Hepatic stellate cell (primary cell): ENCODE measurements at places on chromosomes 4 and X.
A peak's percentile ranks its signal among the peaks of the same experiment; 100 is the strongest.

DNA sequence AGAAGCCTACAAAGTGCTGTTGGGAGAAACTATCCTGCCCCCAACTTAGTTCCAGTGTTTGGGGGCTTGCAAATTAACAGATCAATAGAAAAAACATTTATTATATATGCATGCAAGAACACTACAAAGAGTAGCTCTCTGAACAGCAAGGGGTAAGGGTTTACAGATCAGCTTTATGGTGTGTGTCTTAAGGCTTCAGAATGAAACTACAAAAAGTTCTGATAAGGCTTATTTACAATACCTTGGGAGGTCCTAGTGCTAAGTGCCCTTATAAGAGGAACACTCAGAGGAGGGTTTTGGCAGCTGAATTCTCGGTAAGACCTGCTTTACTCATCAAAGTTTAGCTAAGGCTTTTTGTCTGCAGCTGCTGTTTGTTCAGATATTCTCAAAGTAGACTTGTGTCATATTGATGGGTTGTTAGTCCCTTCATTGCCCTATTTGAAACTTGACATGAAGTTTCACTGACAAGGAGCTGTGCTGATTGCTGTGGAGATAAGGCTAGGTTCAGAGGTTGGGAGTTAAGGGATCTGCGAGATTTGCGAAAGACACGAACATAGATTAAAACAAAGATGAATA is 7.7 kb downstream of the ERVMER34-1 start:
- no peak for DNase-seq

DNA sequence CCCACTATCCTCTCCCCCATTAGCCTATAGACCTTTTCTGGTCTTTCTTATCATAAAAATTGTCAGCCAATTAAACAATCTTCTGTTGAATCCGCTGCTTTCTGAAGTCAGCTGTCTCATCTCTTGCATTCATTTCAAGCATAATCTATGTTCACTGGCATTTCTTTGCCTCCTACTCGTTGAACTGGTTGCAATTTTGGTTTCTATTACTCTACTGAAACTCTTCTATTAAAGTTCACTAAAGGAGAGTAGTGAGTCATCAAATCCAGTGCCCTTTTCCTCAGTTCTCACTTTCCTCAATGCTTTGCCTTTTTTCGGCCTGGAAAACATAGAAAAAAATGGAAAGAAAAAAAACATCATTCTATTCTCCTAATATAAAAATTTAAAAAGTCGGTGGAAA is 23.9 kb upstream of the CXCL13 start:
- DNase-seq = no peak

GRCh38 chr4:40969501-40969900 is 219.7 kb downstream of the NSUN7 start:
- no peak for DNase-seq

DNA sequence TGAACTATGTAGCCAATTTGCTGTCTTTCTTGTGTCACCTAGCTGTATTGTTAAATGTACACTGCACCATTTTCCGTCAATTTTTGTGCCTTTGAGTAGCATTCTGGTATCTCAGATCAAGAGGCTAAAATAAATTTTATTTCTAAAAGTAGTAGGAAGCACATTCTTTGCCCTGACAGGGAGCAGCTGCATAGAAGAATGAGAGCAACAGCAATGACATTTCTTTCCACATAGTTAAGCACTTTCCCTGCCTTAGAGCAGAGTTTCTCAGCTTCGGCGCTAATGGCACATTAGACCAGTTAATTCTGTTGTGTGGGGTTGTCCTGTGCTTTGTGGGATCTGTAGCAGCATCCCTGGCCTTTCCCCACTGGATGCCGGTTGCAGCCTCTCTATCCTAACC is 173.9 kb downstream of the CHIC2 start:
- DNase-seq = no peak

GRCh38 chr4:184503869-184504300 is 29.5 kb upstream of the IRF2 start:
- DNase-seq = peak; percentile 10

- no peak for DNase-seq
Observed at GRCh38 chrX:150565551-150565950, 2.9 kb upstream of the MTM1 start.

GRCh38 chr4:4968161-4968725 is 51.0 kb downstream of the CYTL1 start:
- no peak for DNase-seq

DNA sequence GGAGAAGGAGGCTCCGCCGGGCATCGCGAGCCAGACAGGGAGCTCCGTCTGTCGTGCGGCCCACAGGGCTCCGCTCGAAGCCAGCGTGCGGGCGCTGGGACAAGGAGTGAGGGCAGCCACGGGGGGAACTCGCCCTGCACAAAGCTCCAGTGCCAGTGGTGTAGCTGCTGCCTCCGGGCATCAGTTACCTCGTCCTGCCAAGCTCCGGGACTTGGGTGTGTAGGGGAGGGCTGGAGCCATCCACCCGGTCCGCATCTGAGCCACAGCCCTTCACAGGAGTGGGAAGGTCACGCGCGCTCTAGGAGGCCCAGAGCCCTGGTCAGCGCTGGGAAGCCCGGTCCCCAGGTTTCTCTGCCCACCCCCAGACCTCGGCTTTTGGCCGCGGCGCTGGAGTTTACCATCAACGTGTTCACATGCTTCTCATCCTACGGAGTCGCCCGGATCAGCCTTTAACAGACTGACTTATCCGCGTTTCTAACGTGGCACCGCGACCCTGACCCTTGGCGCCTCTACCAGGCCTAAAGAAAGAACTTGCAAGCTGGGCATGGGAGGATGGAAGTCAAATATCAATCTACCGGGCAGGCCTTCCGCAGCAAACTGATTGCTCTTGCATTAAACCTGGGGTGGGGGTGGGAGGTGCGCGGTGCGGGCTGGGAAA is 8.4 kb upstream of the PRDM8 start:
- no peak for DNase-seq

DNA sequence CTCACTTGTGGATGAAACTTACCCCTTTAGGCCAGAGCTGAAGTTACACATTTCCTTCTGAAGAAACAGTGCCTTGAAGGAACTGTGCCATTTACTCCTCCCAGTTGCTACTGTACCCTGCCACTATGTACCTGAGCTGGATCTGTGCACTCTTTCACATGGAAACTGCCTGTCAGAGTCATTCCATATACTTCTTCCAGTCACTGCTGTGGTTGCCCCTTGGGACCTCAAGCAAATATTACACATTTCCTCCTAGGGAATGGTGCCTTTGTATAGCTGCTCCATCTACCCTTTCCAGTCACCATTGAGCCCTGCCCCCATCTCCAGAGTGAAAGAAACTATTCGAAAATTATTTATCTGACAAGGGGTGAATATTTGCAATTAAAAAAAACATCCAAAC is 1328.3 kb downstream of the TECRL start:
- DNase-seq = no peak

DNA sequence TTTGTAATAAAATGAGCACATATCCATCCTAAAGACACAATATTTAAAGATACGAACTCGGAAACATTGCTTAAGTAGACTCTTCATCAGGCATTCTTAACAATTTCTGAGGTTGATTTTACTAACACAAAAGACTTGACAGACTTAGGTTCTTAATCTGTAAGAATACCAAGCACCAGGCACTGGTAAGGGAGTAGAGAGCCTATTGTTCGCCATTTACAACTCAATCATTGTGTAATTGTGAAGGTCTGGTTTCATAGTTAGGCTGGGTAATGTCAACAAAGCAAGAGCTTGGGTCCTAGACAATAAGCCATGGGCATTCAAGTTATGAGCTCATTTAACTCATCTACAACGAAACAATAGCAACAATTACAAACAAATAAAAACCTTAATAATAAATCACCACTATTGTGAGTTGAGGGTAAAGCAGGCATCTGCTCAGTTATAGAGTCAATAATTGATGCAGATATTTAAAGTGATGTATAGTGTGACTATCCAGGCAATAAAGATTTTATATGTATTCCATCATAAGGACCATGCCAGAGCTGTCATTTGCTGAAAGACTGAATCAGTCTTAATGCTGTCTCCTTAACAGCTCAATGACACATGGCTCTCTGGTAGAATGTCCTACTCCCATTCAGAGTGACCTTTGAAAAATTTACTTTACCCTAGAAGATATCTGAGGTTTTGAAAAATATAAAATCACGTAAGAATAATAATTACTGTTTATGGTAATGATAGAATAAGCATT is 664.0 kb upstream of the PCDH7 start:
- no peak for DNase-seq

DNA sequence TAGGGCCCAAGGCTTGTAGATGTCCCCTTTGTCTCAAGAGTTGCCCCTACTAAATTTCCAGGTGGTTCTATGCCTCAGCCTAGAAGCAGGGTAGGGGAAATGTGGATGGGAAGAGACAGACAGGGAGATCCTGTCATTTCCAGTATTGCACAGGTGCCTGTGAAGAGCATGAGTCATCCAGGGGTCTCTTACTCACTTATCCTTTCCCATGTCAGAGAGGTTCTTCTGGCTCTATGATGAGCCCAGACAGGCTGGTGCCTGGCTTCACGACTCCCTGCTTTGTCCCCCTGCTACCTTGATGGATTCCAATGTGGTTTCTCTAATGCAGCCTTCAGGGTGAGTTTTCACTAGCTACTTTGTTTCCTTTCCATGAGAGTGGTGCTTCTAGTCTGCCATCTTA is 35.2 kb upstream of the DDX60 start:
- no peak for DNase-seq

- DNase-seq = no peak
Observed at GRCh38 chrX:125374169-125374568, 54.5 kb downstream of the TEX13C start.
